ENCODE measurements at places on chromosomes 2 and 18. TPM values are rescaled to one million over a fixed set of nuclear protein-coding genes. Genes with fewer than 3 reads are reported as not detected.

GRCh38 chr18:48780913-48781162 is 169.9 kb downstream of the SMAD7 start:
- no peak for DNase-seq

DNA sequence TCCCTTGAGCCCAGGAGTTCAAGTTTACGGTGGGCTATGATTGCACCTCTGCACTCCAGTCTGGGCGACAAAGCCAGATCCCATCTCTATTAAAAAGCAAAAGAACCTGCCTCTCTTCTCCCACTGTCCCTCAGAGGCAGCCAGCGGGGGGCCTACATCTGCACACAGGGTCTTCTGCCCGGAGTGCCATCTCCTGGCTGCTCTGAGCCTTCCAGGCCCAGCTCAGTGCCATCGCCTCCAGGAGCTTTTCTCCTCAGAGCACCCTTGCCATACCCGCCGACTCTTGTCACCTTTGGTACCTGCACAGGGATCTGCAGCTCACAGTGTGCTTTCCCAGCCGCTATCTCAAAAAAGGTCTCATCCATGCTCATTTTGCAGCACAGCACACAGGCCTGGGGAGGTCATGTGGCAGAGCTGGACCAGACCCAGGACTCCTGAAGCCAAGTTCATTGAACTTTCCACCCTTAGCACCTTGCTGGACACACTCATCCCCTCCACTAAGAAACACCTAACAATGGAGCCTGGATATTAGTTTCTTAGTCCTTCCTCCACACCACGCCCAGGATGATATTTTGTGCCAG is 186.3 kb downstream of the HAUS1 start:
- DNase-seq: peak; percentile 25

DNA sequence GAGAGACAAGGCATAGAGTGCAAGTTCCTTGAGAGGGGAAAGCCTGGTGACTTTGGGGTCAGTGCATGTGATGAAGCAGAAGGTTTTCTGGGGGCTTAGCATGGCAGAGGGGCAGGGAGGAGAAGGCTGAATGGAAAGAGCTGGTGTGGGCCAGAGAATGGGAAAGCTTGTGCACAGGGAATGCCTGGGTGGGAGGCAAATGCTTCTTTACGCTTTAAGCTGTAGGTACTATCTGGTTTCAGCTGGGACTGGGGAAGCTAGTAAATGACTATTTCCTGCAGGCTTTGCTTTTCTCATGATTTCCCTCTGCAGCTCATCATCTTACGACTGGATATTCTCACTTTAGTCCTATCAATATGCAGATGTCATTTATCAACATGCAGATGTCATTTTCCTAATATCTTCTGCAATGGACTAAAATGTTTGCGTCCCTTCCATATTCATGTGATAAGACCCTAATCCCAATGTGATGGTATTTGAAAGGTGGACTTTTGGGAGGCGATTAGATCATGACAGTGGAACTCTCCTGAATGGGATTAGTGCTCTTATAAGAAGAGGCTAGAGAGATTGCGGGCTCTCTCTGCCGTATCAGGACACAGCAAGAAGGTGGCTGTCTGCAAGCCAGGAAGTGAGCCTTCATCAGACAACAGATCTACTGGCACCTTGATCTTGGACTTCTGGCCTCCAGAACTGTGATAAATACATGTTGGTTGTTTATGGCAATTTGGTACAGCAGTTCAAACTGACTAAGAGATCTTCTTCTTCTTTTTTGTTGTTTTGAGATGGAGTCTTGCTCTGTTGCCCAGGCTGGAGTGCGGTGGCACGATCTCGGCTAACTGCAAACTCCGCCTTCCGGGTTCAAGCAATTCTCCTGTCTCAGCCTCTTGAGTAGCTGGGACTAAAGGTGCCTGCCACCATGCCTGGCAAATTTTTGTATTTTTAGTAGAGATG is 50.1 kb downstream of the MYCN start:
- DNase-seq: no peak

DNA sequence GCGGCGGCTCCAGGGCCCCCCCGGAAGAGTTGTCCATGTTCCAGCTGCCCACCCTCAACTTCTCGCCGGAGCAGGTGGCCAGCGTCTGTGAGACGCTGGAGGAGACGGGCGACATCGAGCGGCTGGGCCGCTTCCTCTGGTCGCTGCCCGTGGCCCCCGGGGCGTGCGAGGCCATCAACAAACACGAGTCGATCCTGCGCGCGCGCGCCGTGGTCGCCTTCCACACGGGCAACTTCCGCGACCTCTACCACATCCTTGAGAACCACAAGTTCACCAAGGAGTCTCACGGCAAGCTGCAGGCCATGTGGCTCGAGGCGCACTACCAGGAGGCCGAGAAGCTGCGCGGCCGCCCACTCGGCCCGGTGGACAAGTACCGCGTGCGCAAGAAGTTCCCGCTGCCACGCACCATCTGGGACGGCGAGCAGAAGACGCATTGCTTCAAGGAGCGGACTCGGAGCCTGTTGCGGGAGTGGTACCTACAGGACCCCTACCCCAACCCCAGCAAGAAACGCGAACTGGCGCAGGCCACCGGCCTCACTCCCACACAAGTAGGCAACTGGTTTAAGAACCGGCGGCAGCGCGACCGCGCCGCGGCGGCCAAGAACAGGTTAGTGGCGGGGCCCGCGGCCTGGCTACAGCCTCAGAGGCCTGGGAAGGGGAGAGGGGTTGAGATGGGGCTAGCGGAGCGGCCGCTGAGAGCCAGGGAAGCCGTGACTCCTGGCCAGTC is 965 bp downstream of the SIX3 start:
- no peak for DNase-seq

UGP2 gene
- total RNA-seq: 227 TPM

All from SJSA1 (cell line).